Hepatocyte (in vitro differentiated cells): ENCODE measurements at places on chromosomes 11 and 22. TPM values are rescaled to one million over a fixed set of nuclear protein-coding genes. Genes with fewer than 3 reads are reported as not detected.
A peak's percentile ranks its signal among the peaks of the same experiment; 100 is the strongest.

- H3K27me3 ChIP-seq, result no peaks in the 10 kb centered on the region
- H3K36me3 ChIP-seq, result no peaks in the 10 kb centered on the region
- peaks cover 22% of the 10 kb centered on the region for H3K4me1 ChIP-seq
- DNase-seq, result peak; percentile 68
Observed at GRCh38 chr22:22928666-22929380, 41.2 kb downstream of the IGLL5 start.

DNA sequence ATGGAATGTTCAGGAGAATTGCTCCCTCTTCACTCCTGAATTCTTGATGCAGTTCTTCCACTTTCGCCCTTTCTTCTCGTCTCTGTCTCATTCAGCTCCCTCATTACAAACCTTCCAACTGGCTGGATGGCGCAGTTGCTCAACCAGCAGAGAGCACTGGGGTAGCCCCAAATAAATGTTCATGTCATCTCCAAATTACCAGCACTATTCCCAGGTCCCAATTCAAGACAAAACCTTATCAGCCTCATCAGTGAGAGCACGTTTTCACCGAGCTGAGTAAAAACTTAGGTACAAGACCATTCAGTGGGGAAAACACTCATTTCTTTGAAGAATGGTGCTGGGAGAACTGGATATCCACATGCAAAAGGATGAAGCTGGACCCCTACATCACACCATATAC lies 120.0 kb downstream of the MED15 start:
- H3K4me1 ChIP-seq, result no peaks in the 10 kb centered on the region
- H3K4me3 ChIP-seq, result no peak overlapping the region
- no peak overlapping the region for H3K27ac ChIP-seq
- H3K36me3 ChIP-seq, result no peaks in the 10 kb centered on the region

- no peaks in the 10 kb centered on the region for H3K36me3 ChIP-seq
- H3K4me1 ChIP-seq, result no peaks in the 10 kb centered on the region
- H3K27ac ChIP-seq, result no peak overlapping the region
- no peaks in the 10 kb centered on the region for H3K27me3 ChIP-seq
- DNase-seq, result no peak
Observed at GRCh38 chr11:108568195-108568858, 25.2 kb downstream of the EXPH5 start.

DNA sequence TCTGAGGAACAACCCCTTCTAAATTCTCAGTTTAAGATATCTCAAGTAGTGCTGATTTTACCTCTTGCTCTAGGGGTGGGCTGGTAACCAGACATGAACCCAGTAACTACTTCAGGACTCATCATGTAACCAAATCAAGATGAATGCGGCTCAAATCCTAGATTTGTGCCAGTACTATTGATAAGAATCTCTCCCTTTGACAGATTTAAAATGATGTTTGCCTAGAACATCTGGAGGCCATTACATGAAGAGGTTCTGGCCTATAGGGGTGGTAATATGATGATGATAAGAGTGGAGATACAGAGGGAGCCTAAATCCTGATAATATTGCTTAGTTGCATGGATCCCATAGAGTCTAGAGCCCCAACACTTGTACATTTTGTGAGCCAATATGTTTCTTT lies 672.6 kb upstream of the ANO5 start:
- no peaks in the 10 kb centered on the region for H3K36me3 ChIP-seq
- no peak overlapping the region for H3K4me3 ChIP-seq
- no peak overlapping the region for H3K27ac ChIP-seq
- no peaks in the 10 kb centered on the region for H3K4me1 ChIP-seq
- H3K27me3 ChIP-seq, result no peaks in the 10 kb centered on the region
- DNase-seq, result no peak

- H3K4me3 ChIP-seq, result no peak overlapping the region
- no peak overlapping the region for H3K27ac ChIP-seq
- H3K27me3 ChIP-seq, result peaks cover 5% of the 10 kb centered on the region
Observed at GRCh38 chr22:25898707-25899365, 156.8 kb downstream of the MYO18B start.

- no peak overlapping the region for H3K27ac ChIP-seq
- H3K36me3 ChIP-seq, result no peaks in the 10 kb centered on the region
- no peaks in the 10 kb centered on the region for H3K4me1 ChIP-seq
- H3K4me3 ChIP-seq, result no peak overlapping the region
- no peaks in the 10 kb centered on the region for H3K27me3 ChIP-seq
Observed at GRCh38 chr22:36182857-36183256, 18.8 kb downstream of the APOL4 start.

- DNase-seq, result peak; percentile 34
- H3K27me3 ChIP-seq, result no peaks in the 10 kb centered on the region
- no peaks in the 10 kb centered on the region for H3K4me1 ChIP-seq
- H3K4me3 ChIP-seq, result no peak overlapping the region
Observed at GRCh38 chr11:60625262-60625661, 74.2 kb upstream of the MS4A8 start.

GRCh38 chr11:9971894-9972293 lies 308.0 kb downstream of the SWAP70 start:
- no peaks in the 10 kb centered on the region for H3K36me3 ChIP-seq
- DNase-seq, result no peak
- H3K4me1 ChIP-seq, result no peaks in the 10 kb centered on the region
- no peak overlapping the region for H3K27ac ChIP-seq

DNA sequence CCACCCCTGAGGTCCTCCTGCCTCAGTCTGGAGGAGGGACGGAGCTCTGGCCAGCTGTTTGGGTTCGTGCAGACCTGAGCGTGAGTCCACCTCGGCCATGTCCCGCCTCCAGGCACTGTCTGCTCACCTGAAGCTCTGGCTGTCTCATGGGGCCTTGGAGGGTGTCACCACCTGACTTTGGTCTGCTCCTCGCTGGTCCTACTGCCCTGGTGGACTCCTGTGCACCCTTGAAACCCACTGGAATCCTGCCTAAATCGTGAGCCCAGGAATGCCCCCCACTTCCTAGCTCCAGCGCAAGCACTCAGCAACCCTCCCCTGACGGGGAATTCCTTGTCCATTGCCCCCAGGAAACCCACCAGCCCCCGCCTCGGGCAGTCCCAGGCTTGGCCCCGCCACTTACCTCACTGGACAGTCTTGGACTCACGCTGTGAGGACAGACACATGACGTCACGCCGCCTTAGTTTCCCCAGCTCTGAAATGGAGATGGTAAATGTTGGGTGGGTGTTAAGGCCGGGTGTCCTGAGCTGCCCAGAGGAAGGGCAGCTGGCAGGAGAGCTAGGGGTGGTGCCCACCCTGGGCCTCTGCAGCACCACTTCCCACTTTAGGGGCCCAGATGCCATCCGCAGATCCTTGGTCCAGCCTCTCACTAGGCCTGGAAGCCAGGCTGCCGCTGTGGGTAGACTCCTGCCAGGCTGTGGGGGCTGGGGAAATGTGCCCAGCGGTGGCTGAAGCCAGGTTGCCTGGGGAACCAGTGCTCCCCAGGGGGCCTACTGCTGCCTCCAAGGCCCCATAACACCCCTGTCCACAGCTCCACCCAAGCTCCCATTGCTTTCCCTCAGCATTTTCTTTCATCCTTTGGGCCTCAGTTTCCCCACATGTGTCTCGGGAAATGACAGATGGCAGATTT lies 18.2 kb upstream of the TBX1 start:
- H3K27me3 ChIP-seq, result no peaks in the 10 kb centered on the region
- no peaks in the 10 kb centered on the region for H3K4me1 ChIP-seq

Gene FGF4
- polyA plus RNA-seq, result not detected in 2 replicates

Gene ANO9
- polyA plus RNA-seq, result 34.9 and 35.7 TPM in 2 replicates

Gene ILK
- 126 and 135 TPM in 2 replicates for polyA plus RNA-seq

Gene TRIM51
- not detected in 2 replicates for polyA plus RNA-seq

Gene SLC22A24
- polyA plus RNA-seq, result not detected in 2 replicates

Gene OR8H2
- not detected in 2 replicates for polyA plus RNA-seq

Gene UPK3A
- polyA plus RNA-seq, result 41.8 and 71.5 TPM in 2 replicates
